Left ventricle myocardium inferior (tissue), 1 donor: ENCODE measurements at places on chromosomes 2 and 18.

DNA sequence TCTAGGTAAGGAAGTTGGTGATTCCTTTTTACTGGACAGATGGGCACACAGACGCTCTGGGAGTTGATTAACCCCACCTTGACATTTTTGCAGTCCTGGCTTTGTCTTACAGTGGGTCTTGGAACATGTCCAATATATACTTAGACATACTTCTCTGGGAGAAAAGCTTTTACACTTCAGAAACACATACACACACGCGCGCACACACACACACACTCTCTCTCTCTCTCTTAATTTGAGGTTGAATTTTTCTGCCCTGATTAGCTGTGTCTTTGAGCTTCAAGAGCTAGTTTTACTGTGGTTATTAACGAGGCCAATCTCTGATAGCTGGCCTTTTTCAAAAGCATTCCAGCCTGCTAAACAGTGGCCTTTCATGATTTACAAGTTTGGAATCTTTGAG, 215.0 kb downstream of the MYCN start:
- no peaks in the 10 kb centered on the region for H3K36me3 ChIP-seq

DNA sequence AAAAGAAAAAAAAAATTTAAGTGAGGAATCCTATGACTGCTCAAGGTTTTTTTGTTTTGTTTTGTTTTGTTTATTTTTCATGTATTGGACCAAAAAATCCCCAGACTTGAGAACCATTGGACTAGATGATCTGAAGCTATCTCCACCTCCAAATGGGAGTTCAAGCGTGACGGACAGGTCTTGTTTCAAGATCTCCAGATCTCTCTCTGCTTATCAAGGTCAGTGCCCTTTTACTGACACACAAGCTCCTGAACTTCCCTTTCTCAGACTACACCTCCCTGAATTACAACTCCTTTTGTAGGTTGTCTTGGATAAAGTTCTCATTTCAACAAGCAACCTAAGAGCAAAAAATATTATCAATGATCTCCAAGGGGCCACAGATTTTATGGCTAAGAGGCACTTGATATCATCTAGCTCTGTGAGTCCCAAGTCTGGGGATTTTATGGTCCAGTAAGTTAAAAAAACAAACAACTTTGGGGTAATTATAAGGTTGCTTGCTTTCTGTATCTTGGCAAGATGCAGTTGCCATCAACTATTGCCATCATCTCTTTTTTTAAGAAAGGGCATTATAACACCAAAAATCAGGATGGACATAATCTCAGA, 396.0 kb upstream of the ATP5MC3 start:
- H3K4me3 ChIP-seq = no peak overlapping the region
- no peaks in the 10 kb centered on the region for H3K4me1 ChIP-seq
- H3K27ac ChIP-seq = no peak overlapping the region
- peaks cover 3% of the 10 kb centered on the region for H3K27me3 ChIP-seq

GRCh38 chr18:3120356-3120755, 99.4 kb downstream of the MYOM1 start:
- H3K4me1 ChIP-seq = no peaks in the 10 kb centered on the region
- peaks cover 59% of the 10 kb centered on the region for H3K36me3 ChIP-seq
- no peak overlapping the region for H3K4me3 ChIP-seq
- peak overlapping the region; percentile 10 for H3K27ac ChIP-seq

DNA sequence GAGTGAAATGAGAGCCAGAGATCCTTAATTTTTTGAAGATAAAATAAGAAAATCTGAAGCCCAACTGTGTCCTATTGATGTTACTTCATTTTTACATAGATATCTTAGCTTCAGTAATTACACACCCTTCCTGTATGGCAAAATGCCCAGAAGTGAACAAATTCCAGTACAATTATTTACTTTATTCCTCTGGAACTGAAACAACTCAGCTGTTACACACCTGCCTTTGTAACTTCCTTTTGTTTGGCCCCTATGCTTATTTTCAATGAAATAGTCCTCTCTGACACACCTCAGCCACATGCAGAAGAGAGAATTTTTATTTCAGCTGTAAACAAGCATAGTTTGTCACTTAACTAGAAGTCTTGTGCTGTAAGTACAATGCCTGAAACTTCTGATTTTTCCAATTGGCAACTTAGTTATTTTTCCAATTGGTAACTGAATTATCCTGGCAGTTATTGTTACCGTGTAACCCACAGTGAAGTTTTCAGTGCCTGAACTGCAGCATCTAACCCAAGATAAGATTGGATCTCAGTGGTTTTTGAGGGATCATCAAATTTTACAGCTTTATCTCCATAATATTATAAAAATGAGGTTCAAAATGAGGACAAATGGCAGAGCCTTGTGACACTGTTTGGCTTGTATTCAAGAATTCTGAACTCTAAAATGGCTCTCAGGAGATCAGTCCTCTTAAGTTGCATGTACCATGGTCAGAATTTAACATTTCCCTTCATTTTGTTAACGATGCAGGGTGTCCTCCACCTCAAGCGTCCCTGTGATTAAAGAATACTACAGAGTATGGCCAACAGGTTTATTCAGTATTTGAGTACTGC, 82.6 kb downstream of the PKP4 start:
- no peak overlapping the region for H3K4me3 ChIP-seq
- H3K4me1 ChIP-seq = peaks cover 34% of the 10 kb centered on the region
- H3K27ac ChIP-seq = peak overlapping the region; percentile 60
- no peaks in the 10 kb centered on the region for H3K36me3 ChIP-seq

GRCh38 chr2:134866498-134867099, 28.2 kb downstream of the ACMSD start:
- H3K27me3 ChIP-seq = no peaks in the 10 kb centered on the region
- no peak for DNase-seq
- no peak overlapping the region for H3K4me3 ChIP-seq
- H3K4me1 ChIP-seq = no peaks in the 10 kb centered on the region

DNA sequence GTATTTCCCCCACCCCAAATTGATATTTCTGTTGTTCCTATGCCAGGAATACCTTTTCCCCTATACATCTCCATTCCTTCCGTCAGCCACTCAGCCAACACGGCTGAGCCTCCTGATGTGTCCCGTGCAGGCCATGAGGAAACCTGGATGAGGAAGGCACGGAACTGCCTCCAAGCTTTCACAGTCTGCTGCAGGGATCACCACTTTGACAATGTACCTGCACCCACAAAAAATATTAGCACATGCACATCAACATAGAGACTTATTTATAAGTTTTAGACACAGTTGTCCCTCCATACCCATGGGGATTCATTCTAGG, 101.4 kb upstream of the PPP1CB start:
- no peak overlapping the region for H3K27ac ChIP-seq
- no peaks in the 10 kb centered on the region for H3K27me3 ChIP-seq
- H3K4me3 ChIP-seq = no peak overlapping the region
- DNase-seq = no peak
- H3K36me3 ChIP-seq = no peaks in the 10 kb centered on the region

GRCh38 chr18:49041435-49042245, 90.9 kb upstream of the SMAD7 start:
- peak; percentile 58 for DNase-seq
- H3K4me1 ChIP-seq = peaks cover 7% of the 10 kb centered on the region
- no peak overlapping the region for H3K4me3 ChIP-seq
- no peak overlapping the region for H3K27ac ChIP-seq
- peaks cover 34% of the 10 kb centered on the region for H3K36me3 ChIP-seq

DNA sequence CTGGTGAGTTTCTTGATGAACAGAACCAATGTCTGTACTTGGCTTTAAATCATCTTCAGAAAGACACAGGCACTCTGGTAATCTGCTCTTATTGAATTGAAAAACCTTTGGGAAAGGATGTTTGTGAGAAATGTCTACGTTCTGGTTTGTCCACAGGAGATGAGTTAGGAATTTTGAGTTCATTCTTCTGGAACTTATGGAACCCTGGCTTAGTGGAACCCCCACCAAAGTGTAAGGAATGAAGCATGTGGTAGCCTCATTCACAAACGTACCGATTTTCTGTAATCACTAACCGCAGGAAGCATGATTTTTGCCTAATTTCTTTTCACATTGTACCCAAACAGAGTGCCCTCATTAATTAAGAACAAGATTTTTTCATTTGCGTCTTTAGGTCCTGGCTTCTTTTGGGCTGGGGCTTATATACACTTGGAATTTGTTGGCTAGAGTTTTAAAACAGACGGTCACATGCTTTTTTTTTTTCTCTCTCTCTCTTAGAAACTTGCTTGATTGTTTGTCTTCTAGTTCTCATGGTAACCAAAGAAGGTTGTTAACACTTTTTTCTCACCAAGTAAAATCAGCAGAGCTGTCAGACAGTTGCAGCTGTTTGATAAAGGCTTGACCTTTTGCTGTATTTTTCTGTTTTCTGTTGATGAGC, 314.1 kb upstream of the THUMPD2 start:
- H3K4me3 ChIP-seq = no peak overlapping the region
- H3K27ac ChIP-seq = peak overlapping the region; percentile 54
- peaks cover 34% of the 10 kb centered on the region for H3K4me1 ChIP-seq
- H3K36me3 ChIP-seq = no peaks in the 10 kb centered on the region

GRCh38 chr2:196431957-196432356, 207.6 kb upstream of the CCDC150 start:
- peaks cover 55% of the 10 kb centered on the region for H3K4me1 ChIP-seq
- no peaks in the 10 kb centered on the region for H3K27me3 ChIP-seq
- DNase-seq = no peak
- H3K4me3 ChIP-seq = no peak overlapping the region
- no peaks in the 10 kb centered on the region for H3K36me3 ChIP-seq
- H3K27ac ChIP-seq = no peak overlapping the region

GRCh38 chr18:50715919-50716318, 103.9 kb downstream of the MRO start:
- H3K27me3 ChIP-seq = no peaks in the 10 kb centered on the region
- H3K27ac ChIP-seq = no peak overlapping the region
- peaks cover 12% of the 10 kb centered on the region for H3K36me3 ChIP-seq
- H3K4me1 ChIP-seq = peaks cover 8% of the 10 kb centered on the region
- H3K4me3 ChIP-seq = no peak overlapping the region
- DNase-seq = no peak

- peak; percentile 84 for DNase-seq
- H3K4me3 ChIP-seq = peak overlapping the region; percentile 28
- H3K4me1 ChIP-seq = peaks cover 12% of the 10 kb centered on the region
- H3K27ac ChIP-seq = peak overlapping the region; percentile 41
These were observed 33.4 kb upstream of the KLHL29 start for GRCh38 chr2:23351388-23352141.

GRCh38 chr2:218873359-218874194, 7.1 kb upstream of the WNT10A start:
- DNase-seq = no peak
- H3K27me3 ChIP-seq = peaks cover 100% of the 10 kb centered on the region
- peaks cover 24% of the 10 kb centered on the region for H3K4me1 ChIP-seq
- H3K36me3 ChIP-seq = no peaks in the 10 kb centered on the region

DNA sequence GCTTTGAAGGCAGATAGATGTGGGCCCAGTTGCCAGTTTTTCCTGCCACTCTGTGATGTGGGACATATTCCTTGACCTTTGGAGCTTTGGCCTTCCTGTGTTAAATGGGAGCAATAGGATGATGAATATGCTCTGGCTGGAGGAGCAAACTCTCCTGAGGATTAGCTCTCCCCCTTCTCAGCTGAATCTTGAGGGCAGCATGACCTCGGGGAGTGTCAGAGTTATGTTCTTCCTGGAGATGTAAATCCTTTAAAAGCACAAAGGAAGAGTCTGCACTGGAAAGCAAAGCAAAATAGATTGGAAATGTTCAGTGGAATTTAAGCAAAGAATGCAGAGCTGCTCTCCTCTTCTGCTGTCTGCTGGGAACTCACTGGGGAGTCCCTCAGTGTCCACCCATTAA, 160.1 kb downstream of the ALK start:
- DNase-seq = no peak
- peaks cover 27% of the 10 kb centered on the region for H3K27me3 ChIP-seq
- H3K4me3 ChIP-seq = no peak overlapping the region
- H3K27ac ChIP-seq = no peak overlapping the region
- H3K4me1 ChIP-seq = no peaks in the 10 kb centered on the region

- no peak overlapping the region for H3K27ac ChIP-seq
- no peak overlapping the region for H3K4me3 ChIP-seq
- no peaks in the 10 kb centered on the region for H3K36me3 ChIP-seq
- H3K4me1 ChIP-seq = no peaks in the 10 kb centered on the region
These were observed 65.4 kb downstream of the FAM168B start for GRCh38 chr2:131027566-131028528.

DNA sequence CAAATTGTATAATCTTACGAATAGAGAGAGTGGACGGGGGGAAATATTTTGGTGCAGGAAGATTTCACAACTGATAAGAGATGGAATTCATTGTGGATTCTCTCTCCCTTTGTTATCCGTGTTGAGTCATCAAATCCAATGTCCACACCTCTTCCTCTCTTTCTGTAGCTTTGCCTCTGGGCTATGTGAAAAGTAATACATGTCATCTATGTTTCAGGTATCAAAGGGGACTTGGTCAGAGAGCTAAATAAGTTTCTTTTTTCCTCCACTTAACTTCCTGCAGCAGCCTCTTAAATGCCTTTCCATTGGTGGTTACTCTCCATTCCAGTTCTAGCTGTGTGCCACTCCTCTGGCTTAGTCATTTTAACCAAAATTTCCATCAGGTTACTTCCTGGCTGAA, 169.3 kb upstream of the NXPH2 start:
- no peak overlapping the region for H3K27ac ChIP-seq
- H3K27me3 ChIP-seq = no peaks in the 10 kb centered on the region
- H3K4me1 ChIP-seq = no peaks in the 10 kb centered on the region
- no peak overlapping the region for H3K4me3 ChIP-seq
- H3K36me3 ChIP-seq = no peaks in the 10 kb centered on the region

GRCh38 chr2:186518945-186519344, 32.9 kb downstream of the ZC3H15 start:
- H3K4me3 ChIP-seq = no peak overlapping the region
- H3K36me3 ChIP-seq = peaks cover 29% of the 10 kb centered on the region
- H3K27me3 ChIP-seq = no peaks in the 10 kb centered on the region

GRCh38 chr2:107932488-107932887, 53.8 kb upstream of the SLC5A7 start:
- H3K27me3 ChIP-seq = peaks cover 42% of the 10 kb centered on the region
- no peak overlapping the region for H3K4me3 ChIP-seq
- DNase-seq = no peak
- no peaks in the 10 kb centered on the region for H3K4me1 ChIP-seq
- no peak overlapping the region for H3K27ac ChIP-seq
- no peaks in the 10 kb centered on the region for H3K36me3 ChIP-seq

DNA sequence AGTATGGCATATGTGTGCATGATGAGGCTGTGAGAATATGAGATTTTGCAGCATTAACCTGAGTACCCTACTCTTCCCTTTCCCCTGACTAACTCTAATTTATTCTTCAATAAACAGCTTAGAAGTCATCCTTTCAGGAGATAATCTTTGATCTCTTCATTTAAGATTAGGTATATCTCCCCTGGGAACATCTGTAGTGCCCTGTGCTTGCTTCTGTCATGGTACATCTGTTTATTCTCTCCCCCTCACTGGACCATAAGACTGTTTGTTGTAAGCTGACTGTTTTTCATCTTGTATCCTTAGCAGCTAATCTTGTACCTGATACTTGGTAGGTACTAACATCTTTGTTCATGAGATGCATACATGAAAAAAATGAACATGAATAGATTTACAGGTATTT, 83.1 kb downstream of the MBD5 start:
- H3K4me1 ChIP-seq = peaks cover 5% of the 10 kb centered on the region
- no peaks in the 10 kb centered on the region for H3K36me3 ChIP-seq
- H3K4me3 ChIP-seq = no peak overlapping the region
- no peaks in the 10 kb centered on the region for H3K27me3 ChIP-seq
- no peak for DNase-seq
- H3K27ac ChIP-seq = no peak overlapping the region

GRCh38 chr2:97717613-97717995, 4.2 kb downstream of the ZAP70 start:
- H3K27ac ChIP-seq = no peak overlapping the region
- no peak for DNase-seq
- no peaks in the 10 kb centered on the region for H3K27me3 ChIP-seq
- H3K36me3 ChIP-seq = no peaks in the 10 kb centered on the region
- no peak overlapping the region for H3K4me3 ChIP-seq
- H3K4me1 ChIP-seq = peaks cover 9% of the 10 kb centered on the region

GRCh38 chr18:54608028-54608642, 17.1 kb downstream of the DYNAP start:
- no peaks in the 10 kb centered on the region for H3K4me1 ChIP-seq
- H3K36me3 ChIP-seq = no peaks in the 10 kb centered on the region
- DNase-seq = no peak
- H3K27me3 ChIP-seq = peaks cover 3% of the 10 kb centered on the region
- H3K4me3 ChIP-seq = peak overlapping the region; percentile 5
- no peak overlapping the region for H3K27ac ChIP-seq
